ENCODE measurements at places on chromosomes 2 and 18.

- no peak for DNase-seq
These were observed 20.2 kb downstream of the GREB1L start for GRCh38 chr18:21262244-21262643.

GRCh38 chr2:162196638-162197037, 44.6 kb upstream of the GCG start:
- no peak for DNase-seq

- no peak for DNase-seq
These were observed 83.4 kb downstream of the EHD3 start for GRCh38 chr2:31317396-31317795.

- no peak for DNase-seq
These were observed 167.8 kb upstream of the LYPD1 start for GRCh38 chr2:132837769-132838168.

GRCh38 chr2:111015283-111015995, 105.3 kb upstream of the BCL2L11 start:
- DNase-seq = no peak

GRCh38 chr2:175929850-175930249, 72.2 kb downstream of the LNPK start:
- no peak for DNase-seq

DNA sequence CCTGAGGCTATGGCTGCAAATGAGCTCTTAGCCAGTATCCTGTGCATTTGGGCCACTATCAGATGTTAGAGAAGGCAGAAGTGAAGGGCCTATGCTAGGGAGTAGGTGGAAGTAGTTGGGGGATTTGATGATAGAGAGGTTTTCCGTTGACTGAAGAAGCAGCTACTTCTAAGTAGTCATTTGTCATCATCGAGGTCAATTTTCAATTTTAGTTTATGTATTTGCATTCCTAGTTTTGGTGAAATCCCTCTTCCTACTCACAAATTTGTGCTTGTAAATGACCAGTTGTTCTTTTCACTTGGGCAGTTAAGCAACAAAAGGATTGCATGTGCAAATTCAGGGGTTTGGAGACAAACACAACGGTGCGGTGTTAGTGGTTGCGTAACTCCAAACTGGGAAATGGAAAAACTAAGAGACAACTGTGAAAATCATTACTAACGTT, 48.5 kb upstream of the PELI1 start:
- no peak for DNase-seq
